MV-4-11 (cell line): ENCODE measurements at places on chromosomes 6 and 20.

DNA sequence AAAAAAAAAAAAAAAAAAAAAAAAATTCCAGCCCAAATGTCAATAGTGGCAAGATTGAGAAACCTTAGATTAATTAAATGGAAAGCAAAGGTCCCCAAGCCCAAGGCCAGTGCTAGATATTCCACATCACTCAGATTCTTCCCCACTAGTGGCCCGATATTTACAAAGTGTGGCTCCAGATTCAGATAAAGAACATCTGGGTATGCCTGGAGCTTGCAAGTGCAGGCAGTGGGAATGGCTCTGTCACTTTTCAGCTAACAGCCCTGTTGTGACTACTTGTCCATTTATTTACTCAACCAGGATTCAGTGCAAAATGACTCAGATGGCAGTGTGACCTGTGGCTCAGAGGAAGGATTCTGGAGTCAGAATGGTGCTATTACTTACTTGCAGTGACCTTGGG, 8.2 kb upstream of the KCNB1 start:
- DNase-seq = no peak

- DNase-seq = no peak
Measured at GRCh38 chr6:106728296-106728870, 99.0 kb downstream of the QRSL1 start.

DNA sequence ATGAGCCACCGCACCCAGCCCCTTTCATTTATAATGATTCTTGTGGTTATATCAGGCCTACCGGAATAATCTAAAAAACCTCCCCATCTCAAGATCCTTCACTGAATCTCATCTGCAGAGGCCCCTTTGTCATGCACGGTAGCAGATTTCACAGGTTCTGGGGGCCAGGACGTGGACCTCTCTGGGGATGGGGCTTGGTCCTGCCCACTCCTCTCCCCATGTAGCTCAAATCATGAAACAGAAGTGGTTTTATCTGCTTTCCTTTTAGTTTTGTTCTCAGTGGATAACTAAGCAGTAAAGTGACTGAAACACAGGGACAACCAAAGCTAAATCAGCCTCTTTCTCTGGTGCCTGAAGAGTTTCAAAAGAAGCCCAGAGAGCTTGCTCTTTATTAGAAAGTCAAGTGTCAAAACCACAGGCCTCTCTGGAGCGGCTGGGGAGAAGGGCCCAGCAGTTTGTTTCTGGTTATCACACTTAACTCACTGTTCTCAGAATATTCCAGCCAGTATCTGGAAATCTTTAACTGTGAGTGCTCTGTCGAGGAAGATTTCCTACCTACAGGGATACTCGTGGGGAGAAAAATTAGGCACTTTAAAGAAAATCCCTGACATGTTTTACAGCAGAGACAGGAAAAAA, 60.6 kb upstream of the FAM184A start:
- DNase-seq = peak; percentile 11

DNA sequence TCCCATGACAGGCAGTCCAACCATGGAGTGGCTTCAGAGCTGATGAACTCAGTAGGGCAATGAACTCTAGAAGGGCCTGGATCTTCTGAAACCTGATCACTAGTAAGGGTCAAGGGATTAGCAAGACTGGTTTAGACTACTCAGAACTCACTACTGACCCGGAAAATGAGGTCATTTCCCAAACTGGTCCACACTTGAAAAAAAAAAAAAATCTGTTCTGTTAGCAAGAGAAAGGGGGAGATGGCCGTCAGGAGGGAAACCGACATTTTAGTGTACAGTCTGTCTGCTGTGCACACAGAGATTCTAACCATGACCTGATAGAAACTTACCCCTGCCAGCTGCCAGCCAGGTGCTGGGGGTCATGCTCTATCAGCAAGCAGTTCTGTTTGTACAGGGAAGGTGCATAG, 262.4 kb upstream of the AGPAT4 start:
- DNase-seq = peak; percentile 17

DNA sequence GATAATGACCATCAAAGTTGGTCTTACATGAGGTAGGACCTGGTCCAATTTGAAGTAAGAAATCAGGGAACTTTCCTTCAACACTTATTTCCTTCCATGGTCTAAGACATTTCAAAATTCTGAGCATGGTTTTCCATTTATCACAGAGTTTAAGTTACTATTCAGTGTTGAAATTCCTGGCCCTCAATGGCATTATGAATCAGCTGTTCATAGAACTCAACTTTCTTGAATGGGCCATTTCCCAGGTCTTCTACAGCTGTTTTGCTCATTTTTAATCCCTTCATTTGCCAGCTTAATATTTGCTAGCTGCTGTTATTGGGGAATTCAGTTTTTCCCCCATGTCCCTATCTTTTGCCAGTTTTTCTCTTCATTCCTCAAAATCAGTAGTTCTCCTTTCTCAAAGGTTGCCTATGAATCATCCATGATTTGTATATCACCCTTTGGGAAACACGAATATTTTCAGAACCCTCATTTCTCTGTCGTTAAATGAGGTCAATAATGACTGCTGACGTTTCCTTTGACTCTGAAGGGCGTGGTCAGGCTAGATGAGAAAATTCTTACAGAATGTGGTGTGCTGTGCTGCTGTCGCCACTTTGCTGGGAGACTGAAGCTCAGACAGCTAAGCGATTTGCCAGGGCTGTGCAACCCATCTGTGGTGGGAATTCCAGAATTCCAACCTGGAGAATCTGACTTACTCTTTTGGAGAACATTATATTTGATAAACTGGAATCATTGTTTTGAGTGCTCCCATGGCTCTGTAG, 216.5 kb upstream of the FLRT3 start:
- DNase-seq = no peak

DNA sequence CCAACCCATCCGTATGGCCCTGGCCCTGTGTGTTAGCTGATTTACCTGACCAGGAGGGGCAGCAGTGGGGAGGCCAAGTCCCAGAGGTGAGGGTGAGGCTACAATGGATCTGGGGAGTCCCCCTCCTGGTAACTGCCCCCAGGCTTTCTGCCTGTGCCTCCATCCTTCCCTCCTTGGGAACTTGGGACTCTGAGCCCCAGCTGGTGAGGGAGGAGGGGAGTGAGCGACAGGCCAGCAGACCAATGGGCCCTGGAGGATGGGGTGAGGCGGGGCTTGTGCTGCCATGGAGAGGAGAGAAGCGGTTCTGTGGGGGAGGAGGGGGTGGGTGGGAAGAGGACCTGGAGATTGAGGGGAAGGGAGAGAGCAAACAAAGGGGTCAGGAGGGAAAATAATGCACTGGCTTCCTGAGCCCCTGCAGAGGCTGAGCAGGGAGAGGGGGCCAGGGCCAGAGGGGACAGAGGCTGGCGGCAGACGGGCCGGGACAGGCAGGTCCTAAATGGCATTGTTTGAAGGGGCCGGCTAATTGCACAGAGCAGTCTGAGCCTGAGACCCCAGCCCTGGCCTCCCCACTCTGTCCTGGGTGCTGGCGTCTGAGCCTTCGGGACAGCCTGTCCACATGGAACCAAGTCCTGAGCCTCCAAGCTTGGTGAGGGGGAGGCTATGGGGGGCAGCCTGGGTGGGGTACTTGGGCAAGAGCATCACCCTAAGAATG, 17.5 kb downstream of the DNMT3B start:
- no peak for DNase-seq

GRCh38 chr20:23637282-23638221, at the start of gene CST3:
TSS of gene CST3 (minus strand) at chr20:23637955. CDS start at chr20:23637862, 93 bp downstream.
- peak; percentile 72 for DNase-seq

GRCh38 chr6:90982051-90982450, 395.2 kb upstream of the MAP3K7 start:
- DNase-seq = no peak

DNA sequence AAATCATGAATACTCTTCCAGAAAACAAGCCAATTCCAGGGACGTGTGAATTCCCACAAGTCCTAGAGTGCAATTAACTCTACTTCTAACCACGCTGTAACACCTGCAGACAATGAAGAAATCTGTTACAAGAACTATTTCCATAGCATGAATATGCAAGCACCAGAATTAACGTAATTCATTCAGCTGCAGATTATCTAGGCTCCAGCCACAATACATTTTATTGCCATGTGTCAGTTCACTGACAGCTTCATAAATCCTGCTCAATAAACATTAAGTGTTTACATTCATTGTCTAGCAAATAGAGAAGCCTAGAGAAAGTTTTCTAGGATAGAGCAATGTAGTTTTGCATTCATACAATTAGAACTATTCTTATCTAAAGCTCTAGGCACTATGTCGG, 1348.5 kb downstream of the GRIK2 start:
- DNase-seq = no peak

- DNase-seq = peak; percentile 95
Measured at GRCh38 chr6:135434095-135434494, 63.4 kb downstream of the AHI1 start.

- DNase-seq = no peak
Measured at GRCh38 chr6:36867471-36868224, 7.0 kb downstream of the PPIL1 start.

- DNase-seq = no peak
Measured at GRCh38 chr20:17771206-17772004, 71.6 kb downstream of the BANF2 start.

- DNase-seq = no peak
Measured at GRCh38 chr20:24998121-24998520, 5.6 kb upstream of the APMAP start.

DNA sequence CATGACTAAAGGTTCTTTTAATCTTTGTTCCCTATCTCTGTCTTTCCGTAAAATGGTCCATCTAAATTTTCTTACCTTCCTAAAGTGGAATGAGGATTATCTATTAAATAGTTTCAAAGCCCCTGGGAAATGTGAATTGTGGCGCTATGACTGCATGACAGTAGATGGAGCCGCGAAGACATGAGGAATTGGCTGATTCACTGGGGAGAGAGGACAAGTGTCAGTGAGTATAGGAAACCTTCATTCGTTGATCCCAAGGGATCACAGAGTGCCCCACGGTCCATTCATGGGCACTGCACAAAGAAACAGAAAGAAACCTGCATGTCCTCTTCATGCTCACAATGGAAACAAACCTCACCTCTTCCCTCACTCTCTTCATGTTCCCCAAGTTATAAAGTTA, 479.3 kb upstream of the BTBD3 start:
- DNase-seq = no peak

DNA sequence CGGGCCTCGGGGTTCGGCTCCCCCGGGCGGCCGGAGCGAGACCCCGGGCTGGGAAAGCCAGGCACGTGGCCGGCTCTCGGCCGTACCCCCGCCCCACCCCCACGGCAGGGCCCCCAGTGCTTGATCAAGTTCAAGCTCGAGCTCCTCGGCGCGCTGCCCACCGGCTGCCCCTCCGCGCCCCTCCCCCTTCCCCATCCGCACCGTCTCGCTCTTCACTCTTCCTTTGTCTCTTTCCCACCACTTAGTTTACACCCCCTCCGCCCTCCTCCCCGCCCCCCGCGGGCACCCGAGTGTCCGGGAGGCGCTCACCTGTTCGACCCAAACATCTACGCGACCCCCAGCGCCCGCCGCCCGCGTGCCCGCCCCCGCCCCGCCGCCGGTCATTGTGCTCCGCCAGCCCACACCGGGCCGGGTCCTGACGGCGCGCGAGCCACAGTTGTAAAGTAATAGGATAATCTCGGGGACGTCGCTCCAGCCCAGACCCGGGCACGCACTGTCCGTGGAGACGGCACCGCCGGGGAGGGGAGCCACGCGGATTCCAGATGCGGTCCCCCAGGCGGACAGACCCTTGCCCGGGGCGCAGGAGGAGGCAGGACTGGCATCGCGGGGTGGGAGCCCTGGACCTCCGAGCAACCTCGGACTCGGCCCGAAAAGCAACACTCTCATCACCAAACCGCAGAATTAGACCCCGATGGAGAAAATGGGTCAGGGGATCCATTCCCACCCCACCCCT, 100.7 kb downstream of the NOL4L start:
- DNase-seq = no peak

DNA sequence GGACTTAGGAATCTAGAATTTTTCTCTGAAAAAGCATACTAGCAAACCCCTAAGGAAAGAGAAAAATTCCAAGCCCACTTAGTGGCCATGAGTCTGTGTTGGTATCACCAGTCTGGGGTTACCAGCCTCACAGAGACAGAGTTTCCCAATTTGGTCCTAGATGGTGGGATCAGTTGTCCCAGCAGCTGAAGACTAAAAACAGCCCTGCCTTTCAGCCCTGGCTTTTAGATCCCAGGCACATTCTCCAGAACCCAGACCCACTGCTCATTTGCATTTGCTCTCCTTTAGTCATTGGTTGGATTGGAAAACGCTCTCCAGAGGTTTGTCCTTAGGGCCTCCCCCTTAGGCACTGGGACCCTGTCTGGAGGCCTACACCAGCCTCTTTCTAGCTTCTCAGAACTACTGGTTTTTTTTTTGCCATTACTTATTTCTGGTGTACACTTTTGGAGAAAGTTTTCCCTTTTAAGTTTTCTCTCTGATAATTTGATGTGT, 39.1 kb upstream of the FOXO3 start:
- DNase-seq = no peak

- peak; percentile 87 for DNase-seq
Measured at GRCh38 chr6:134288538-134289203, 29.2 kb downstream of the SGK1 start.

- DNase-seq = peak; percentile 29
Measured at GRCh38 chr6:52399511-52400312, 20.4 kb upstream of the EFHC1 start.

DNA sequence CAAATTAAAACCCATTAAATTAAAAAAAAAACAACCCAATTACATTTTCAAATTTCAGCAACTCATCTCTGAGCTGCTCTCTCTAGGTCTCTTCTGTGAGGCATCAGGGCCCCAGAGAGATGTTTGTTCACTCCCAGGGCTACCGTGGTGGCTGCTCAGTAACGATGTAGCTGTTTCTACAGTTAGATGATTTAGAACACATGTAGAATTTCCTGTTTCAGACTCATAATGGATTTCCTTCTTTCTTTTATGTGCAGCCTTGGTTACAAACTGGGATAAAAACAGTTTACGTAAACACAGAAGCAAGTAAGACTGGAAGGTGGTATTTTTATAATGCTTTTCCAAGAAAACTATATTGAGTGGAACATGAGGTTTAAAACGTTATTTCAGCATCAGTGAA, 116.1 kb upstream of the CCN2 start:
- DNase-seq = peak; percentile 50

- DNase-seq = no peak
Measured at GRCh38 chr6:125346201-125346925, 44.6 kb upstream of the HDDC2 start.

- DNase-seq = peak; percentile 96
Measured at GRCh38 chr20:3888622-3889488, at the start of gene PANK2. TSS of gene PANK2 (plus strand) at chr20:3889387.

DNA sequence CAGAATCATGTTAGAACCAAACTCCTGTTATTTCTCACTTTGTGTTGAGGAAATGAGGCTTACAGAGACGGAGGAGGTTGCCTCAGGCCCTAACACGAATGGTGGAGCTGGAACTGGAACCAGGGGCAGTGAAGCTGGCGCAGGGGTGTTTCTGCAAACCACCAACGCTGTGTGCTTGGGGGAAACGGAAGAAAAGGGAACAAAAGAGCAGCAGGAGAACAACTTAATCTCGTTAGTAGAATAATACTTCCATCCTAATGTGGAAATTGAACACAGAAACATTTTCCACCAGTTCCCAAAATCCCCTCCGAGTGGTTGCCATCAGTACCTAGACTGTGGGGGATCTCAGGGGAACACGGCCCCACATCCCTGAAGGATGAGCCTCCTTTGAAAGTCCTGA, 103.4 kb upstream of the FRMD1 start:
- DNase-seq = peak; percentile 23

GRCh38 chr6:43180985-43181384, 1.0 kb upstream of the CUL9 start:
- no peak for DNase-seq

GRCh38 chr20:14759979-14760378, 422.6 kb upstream of the FLRT3 start:
- no peak for DNase-seq

GRCh38 chr6:109015176-109015575, 79.5 kb downstream of the SESN1 start:
- no peak for DNase-seq

GRCh38 chr20:35453647-35454046, 1.8 kb upstream of the CEP250 start:
- DNase-seq = no peak
